ENCODE measurements at places on chromosomes 5 and 9.

- DNase-seq: no peak
Observed at GRCh38 chr5:145829708-145830361, 5.3 kb downstream of the PRELID2 start.

DNA sequence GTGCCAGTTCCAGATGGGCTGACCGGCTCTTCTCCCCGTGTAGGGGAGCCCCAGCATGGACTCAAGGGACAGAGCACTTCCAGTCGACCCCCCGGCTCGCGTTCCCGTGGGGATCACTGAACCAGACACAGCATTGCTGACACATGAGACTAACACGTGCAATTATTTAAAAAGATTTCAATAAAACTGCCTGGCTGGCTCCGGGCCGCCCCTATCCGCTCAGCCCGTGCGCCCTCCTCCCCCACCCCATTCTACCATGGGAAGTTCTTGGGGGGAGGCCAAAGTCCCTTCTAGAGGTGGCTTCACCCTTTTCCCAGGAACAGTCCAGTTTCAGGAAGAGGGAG lies 4.7 kb downstream of the TESK1 start:
- DNase-seq: no peak

GRCh38 chr9:108323615-108324014 lies 532.2 kb downstream of the ACTL7B start:
- no peak for DNase-seq

DNA sequence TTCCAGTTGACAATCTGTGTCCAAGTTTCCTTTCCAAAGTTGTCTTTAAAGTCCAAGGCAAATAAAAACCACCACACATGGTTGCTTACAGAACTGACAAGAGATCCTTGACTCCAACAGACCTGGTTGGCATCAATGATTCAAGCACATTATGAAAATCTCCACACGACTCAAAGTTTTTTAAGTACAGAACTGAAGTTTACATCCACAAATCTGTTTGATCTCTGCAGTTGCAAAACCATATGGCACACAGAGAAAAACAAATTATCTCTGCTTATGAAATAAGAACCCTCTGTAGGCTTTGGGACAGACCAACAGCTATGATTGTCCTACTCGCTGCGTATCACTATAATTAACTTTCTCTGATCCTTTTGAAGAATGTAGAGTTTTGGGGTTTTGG lies 60.8 kb downstream of the MLLT3 start:
- DNase-seq: no peak

DNA sequence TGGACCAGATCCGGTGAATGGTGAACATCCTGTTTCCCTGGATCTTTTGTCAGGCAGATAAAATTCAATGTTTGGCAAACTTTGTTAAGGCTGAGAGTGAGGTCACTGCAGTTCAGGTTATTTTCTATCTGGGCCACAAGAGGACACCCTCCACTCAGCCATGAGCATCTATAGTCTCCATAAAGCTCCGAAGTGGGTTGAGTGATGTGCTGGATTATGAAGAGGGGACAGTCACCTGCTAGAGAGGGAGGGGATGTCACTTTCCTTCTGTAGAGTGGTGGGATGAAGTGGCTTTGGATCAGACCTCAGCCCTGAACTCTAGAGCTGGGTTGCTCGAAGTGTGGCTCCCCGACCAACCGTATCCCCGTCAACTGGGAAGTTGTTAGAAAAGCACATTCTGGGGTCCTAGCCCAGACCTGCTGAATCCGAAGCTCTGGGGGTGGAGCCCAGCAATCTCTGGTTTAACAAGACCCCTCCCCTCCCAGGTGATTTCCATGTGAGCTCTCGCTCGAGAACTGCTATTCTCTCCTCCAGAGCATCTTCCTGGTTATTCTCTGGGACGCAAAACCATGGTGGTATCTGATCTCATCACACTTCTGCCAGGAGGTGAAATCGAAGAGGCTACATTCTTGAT lies 31.8 kb upstream of the FGF1 start:
- no peak for DNase-seq

GRCh38 chr5:131589510-131590348 lies 45.3 kb downstream of the RAPGEF6 start:
- no peak for DNase-seq

GRCh38 chr9:137807721-137808703 lies 69.6 kb upstream of the CACNA1B start:
- no peak for DNase-seq

DNA sequence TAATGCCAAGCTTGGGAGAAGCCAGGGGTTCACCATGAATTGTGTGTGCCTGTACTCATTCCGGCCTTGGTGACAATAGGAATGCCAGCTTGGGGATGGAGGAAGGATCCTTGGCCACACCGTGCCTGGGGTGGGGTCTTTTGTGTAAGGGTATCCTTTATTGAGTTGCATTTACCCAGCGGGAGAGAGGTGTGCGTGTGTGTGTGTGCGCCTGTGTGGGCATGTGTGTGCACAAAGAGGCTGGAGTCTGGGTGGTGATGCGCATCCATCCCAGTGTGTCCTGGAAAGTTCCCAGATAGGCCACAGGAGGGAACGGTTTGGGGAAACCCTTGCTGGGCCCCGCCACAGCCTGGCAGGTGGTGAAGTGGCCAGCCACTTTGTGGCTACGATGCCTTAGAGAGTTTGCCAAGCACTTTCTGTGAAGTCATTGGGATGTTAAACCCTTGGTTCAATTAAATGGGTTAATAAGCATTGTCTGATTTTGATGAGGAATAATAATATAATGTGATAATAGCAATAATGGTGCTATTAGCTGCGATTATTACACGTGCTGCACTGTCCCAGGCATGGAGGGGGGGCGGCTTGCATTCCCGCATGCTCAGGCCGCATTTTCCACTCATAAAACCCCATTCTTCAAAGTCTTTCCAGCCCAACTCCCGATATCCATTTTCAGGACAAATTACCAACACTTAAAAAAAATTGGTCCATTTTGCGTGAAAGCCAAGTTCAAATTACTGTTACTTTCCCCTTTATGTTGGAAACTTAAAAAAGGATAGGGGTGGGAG lies 13.7 kb downstream of the PITX1 start:
- DNase-seq: no peak

DNA sequence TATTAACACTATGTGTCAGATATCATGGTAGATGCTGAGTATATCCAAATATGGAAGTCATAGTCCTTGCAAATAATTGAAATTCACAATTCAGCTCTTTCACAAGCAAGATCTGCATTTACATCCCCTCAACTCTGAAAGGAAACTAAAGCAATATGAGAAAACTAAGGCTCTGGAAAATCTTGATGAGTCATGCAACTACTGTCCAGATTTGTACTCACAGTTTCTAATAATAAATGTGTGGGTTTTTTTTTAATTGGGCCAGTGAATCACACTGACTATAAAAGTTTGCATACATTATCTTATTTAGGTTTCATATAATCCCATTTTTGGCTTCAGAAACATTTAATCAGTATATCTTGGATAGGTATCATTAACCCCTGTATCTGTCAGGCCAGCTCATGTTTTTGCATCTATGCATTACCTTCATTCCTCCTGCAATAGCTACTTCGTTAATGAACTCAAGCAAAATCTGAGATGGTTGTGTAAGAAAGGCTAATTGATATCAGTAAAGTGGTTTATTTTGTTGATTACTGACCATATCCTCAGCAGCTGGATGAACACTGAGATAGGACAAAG lies 58.7 kb upstream of the PRR16 start:
- DNase-seq: no peak

- no peak for DNase-seq
Observed at GRCh38 chr5:110836851-110837250, 98.0 kb downstream of the SLC25A46 start.

DNA sequence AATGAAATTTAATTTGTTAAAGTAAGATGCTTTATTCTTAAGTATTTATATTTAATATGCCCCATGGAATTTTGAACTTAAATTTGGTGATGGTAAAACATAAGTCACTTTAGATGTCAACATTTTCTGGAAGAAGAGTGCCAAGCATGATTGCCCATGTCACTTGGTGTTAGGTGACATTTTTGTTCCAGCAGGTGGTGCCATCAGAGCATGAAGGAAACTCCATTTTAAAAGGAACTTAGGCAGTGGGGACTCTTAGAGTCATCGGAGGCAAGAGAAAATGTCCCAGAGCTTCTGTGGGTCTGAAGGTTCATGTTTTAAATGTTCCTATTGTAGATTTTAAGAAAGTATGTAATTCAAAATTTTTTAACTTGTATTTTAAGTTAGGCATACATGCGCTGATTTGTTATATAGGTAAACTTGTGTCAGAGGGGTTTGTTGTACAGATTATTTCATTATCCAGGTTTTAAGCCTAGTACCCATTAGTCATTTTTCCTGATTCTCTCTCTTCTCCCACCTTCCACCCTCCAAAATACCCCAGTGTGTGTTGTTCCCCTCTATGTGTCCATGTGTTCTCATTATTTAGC lies 789.3 kb downstream of the SEMA5A start:
- no peak for DNase-seq

DNA sequence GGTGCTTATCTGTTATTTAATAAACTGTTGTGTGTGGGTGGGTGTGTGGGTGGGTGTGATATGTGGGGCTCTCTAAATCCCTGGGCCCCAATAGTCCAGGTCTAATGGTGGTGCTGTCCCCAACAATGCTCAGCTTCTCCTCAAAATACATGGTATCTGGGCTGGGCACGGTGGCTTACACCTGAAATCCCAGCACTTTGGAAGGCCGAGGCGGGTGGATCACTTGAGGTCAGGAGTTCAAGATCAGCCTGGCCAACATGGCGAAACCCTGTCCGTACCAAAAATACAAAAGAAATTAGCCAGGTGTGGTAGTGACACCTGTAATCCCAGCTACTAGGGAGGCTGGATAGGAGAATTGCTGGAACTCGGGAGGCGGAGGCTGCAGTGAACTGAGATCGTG lies 4.5 kb upstream of the ORM1 start:
- no peak for DNase-seq

DNA sequence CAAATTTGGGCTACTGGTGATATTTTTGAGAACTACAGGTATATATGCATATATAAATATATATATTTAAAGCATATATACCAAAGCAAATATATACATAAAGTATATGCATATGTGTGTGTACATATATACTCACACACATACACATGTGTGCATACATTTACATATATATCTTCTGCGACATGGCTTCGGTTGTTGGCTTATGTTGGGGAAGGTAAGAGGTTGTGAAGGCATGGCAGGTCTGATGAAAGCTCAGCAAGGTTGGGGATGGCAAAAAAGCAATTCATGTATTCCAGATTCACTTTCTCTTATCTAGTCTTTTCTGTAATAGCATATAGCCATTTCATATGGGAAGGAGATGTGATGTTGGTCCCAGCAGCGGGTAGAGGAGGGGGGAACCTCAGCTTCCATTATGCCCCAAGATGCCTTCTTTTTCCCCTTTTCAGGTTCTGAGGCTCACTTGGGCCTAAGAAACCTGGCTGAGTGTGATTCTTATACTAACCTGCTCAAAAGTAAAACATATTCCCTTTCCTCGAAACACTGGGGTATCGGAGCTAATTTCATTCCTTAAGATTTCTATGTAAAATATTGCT lies 201.7 kb downstream of the MEF2C start:
- no peak for DNase-seq

DNA sequence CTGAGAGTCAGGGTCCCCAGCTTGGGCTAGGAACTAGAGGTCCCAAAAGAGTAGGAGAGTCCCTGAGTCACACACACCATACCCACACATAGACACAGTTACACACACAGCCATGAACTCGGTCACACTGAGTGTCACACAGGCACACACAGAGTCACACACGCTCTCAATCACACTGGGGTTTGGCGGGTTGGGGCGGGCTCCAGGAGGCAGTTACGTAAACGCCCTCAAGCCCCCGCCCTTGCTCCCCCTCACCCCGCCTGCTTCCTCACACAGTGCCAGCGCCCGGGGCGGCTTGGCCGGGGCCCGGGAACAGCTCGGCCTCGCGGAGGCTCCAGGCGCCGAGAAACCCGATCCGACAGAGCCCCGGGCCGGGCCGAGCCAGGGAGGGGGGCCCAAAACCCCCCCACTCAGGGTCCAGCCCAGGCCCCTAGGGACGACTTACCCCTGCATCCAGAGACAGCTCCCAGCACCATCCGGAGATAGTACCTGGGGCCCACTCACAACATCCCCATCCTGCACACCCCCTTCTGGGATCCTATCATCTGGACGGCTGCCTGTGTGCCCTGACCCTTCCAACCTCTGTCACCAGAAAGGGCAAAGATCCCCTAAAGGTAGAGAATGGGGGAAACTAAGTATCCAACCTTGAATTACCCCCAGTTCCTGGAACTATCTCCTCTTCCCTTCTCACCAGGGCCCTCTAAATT lies 3.5 kb upstream of the CNTFR start:
- DNase-seq: no peak

GRCh38 chr5:8633696-8634095 lies 764.7 kb downstream of the MTRR start:
- no peak for DNase-seq
